ENCODE measurements at places on chromosomes 12 and 14.

- DNase-seq: no peak
Measured at GRCh38 chr12:88884600-88884999, 304.3 kb upstream of the KITLG start.

GRCh38 chr12:85516039-85516438 lies 236.0 kb downstream of the ALX1 start:
- DNase-seq: no peak

GRCh38 chr14:93337143-93337753 lies 4.4 kb upstream of the BTBD7 start:
- DNase-seq: no peak

GRCh38 chr12:126617312-126617711 lies 1552.1 kb downstream of the AACS start:
- no peak for DNase-seq

DNA sequence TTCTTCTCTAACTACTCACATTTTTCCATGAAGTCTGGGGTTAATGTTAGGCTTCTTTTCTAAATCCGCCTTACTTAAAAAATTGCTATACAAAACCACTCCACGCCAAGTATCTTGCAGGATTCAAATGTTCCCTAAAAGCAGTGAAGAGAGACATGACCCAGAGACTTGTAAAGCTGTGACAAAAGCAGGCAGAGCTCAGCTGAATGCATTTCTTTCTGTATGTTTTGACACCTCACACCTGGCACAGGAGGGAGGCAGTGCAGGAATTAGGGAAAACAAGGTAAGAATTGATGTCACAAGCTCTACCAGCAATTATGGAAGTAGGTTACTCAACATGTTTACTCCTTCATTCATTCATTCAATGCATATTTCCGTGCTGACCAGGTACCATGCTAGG lies 295.0 kb downstream of the RPAP3 start:
- no peak for DNase-seq

GRCh38 chr12:53950437-53950773 lies 4.3 kb upstream of the HOXC12 start:
- no peak for DNase-seq

DNA sequence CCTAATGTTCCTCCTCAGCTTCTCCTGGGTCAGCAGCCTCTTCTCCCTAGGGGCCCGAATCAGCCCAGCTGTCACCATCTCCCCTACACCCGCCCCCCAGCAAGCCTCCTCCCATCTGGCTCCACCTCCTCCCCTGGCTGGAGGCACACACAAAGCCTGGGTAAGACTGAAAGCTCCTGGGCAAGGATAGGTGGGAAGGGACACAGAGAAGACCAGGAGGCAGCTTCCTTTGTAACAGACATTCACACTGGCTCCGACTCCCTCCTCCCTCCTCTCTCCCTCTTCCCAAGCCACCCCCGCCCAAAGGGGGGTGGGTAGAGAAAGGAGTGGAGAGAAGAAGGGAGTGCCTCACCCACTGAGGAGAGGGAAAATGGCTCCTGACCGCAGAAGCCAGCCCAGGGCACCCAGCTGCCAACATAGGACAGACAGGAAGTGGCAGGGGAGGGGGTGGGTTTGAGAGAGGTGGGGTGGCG lies 4.0 kb downstream of the CHD4 start:
- no peak for DNase-seq

DNA sequence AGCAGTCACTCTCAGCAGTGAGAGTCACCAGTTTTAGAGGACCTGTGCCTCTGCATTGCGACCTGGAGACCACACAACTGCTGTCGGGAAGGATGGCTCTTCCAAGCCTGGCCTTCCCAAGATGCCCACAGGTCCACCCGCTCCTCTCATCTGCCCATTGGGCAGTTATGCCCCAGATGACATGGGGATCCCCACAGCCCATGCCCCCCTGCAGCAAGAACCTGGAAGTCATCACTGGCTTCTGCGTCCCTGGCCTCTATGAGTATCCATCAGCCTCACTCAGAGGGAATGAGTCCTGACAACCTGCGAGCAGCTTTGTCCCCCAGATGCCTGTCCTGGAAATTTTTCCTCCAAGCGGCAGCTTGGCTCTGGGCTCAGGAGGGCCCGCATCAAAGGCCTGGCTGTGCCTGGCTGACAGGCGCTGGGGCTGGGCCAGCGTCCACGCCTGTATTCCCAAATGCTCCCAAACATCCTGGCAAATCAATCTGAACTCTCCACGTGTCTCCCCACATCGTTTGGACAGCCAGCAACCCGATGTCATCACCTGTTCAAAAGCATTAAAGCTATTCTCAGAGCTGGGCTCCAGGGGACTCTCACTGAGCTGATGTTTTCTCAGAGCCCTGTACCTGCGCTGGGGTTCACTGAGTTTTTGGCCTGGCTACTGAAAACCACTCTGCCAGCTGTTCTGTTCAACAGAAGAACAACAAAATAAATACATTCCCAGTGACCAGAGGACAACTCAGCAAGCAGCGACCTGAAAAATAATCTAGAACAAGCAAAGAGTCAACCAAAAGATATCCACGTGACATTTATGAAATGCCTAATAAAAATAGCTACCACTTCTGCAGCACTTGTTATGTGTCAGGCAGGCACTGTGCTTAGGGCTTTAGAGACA lies 57.8 kb downstream of the CLMN start:
- no peak for DNase-seq
